ENCODE measurements at places on chromosomes 1 and 21.

- no peak for DNase-seq
Observed at GRCh38 chr1:62022382-62022983, 172.2 kb upstream of the L1TD1 start.

GRCh38 chr1:167661527-167662426 lies 31.7 kb downstream of the RCSD1 start:
- DNase-seq = no peak

DNA sequence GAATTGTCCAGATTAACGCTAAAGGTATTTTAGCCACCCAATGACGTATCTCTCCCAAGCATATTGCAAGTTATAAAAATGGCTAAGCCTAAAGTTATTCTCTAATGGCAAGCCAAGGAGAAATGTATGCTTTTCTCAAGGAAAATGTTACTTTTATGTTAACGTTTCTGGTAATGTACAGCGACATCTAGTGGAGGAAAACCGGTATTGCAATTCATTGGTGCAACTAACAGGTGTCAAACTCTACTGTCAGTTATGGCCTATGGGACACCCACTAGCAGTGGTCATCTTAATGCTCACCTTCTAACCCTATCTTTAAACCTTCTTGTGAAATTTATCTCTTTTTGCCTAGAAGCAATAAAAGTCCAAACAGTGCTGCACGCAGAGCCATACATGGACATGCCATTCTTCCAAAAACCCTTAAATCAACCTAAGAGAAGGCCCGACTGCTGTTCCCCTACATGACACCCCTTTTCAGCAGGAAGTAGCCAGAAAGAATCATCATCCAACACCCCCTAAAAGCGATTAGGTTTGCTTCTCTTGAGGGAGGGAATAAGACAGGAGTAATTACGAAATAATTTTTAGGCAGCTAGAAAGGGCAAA lies 68.7 kb upstream of the LRIF1 start:
- DNase-seq = peak; percentile 11

DNA sequence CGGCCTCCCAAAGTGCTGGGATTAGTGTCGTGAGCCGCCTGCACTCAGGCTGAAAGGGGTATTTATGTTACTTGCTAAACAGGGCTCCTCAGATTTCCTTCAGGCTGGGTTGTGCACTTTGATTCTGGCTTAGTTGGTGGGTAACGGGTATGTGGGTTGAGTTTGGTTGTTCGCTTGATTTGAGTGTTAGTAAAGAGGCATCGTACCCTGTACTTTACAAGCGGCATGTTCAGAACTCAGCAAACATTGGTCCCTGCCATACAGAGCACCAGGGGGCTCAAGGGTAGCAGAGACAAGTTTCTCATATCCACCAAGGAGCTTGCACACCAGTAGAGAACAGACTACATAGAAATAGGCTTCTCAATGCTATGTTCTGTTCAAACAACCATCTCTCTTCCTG lies 147.8 kb downstream of the PGBD5 start:
- DNase-seq = no peak

DNA sequence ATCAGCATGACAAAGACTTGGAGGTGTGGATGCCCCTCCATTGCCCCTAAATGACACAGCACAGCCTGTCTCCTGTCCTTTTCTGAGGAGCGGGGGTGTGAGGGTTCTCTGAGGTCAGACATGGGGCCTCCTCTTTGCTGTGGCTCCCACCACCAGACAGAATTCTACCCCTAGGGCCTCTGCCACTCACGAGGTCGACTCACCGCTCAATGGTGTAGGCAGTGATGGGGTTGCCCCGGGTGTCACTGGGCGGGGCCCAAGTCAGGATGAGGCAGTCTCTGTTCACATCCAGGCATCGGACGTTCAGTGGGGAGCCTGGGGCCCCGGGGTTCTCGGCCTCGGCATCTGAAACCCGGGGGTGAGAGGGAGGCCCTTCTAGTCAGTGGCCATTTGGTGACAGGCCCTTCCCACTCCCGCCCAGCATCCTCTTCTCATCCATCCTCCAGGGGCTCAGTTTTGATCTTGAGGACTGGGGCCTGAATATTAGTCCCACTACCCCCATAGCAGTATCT lies 19.9 kb downstream of the MYOM3 start:
- DNase-seq = no peak

DNA sequence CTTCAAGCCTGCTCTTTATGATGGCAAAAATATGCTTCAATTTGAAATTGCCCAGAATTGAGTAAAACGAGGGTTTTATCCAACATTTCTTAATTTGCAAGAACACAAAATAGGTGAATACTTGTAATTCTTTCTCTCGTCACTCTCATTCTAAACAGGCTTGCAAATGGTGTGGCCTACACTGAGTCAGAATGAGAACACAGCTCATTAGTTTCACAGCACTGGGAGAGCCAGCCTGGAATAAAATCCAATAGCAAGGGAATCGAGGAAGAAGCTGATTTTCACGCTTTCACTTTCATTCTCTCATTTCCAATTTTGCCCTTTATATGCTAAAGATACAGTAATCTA lies 537.5 kb downstream of the LTN1 start:
- DNase-seq = no peak

DNA sequence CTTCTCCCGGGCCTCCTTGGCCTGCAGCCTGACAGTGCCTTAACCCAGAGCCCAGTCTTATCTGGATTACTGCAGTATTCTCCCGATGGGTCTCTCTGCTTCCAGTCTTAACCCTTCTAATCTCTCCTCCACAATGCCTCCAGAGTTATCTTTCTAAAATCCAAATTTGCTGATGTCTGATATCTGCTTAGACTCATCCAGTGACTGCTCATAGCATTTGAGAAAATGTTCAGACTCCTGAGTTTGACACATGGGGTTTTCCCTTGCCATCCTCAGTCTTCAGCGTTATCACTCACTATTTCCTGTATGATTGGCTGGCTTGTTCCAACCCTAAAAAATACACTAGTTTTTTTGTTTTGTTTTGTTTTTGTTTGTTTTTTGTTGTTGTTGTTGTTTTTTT lies 102.0 kb downstream of the FMN2 start:
- no peak for DNase-seq

- DNase-seq = no peak
Observed at GRCh38 chr1:208235356-208235981, 8.7 kb downstream of the PLXNA2 start.

DNA sequence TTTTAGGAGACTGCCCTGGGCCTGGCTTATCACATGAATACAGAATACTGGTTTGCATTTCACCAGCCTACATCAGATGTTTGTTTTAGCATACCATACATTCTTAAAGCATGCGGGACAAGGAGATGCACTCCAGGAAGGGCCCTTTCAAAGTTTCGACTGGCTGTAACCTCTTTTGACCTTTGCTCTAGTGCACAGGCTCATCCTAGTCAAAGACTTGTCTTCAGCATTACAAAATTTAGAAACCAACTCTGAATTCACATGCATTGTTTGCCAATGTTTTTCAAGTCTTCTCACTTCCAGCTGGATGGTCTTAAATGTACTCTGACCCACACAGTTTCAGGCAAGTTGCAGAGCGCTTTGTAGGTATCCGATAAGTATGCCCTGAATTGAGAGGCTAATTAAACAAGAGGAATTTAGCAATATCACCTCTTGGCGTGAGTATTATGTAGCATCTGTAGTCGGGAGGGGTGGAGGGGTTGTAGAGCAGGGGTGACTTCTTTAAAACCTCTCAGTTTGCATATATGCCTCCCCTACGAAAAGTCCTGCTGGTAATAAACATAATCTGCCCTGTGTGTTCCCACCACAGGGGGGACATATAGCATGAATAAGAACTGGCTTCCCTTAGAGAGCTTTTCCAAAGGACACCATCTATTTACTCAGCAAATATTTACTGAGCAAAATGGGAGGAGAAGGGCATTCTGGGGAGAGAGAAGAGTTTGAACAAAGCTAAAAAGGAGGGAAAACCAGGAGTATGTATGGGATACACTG lies 24.4 kb upstream of the AHCYL1 start:
- no peak for DNase-seq

DNA sequence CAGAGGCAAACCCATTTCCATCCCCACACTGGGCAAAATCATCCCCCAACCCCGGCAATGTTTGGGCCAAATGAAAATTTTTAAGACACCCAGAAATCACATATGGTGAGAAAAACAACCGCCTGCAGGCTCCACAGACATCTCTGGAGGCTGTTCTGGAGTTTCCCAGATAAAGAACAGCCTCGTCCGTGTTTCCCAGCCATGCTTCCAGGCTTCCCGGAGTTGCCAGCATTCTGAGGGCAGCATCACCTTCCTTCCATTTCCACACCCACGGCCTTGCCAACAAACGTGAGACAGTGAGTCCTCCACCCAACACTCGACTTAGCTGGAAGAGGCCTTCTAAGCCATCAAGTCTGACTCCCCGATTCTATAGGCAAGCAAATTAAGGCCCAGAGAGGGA lies 36.9 kb downstream of the KCNN3 start:
- DNase-seq = no peak

DNA sequence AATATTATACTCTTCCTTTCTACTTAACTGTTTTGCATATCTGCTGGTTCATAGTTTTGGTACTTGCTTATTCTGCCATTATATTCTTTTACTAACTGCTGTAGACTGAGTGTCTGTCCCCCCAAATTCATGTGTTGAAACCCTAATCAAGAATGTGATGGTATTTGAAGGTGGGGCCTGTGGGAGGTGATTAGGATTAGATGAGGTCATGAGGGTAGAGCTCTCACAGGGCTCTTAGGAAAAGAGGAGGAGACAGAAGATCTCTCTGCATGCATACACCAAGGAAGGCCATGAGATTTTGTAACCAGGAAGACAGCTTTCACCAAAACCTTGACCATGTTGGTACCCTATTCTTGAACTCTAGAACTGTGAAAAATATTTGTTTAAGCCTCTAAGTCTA lies 354.1 kb upstream of the B3GALT2 start:
- no peak for DNase-seq

DNA sequence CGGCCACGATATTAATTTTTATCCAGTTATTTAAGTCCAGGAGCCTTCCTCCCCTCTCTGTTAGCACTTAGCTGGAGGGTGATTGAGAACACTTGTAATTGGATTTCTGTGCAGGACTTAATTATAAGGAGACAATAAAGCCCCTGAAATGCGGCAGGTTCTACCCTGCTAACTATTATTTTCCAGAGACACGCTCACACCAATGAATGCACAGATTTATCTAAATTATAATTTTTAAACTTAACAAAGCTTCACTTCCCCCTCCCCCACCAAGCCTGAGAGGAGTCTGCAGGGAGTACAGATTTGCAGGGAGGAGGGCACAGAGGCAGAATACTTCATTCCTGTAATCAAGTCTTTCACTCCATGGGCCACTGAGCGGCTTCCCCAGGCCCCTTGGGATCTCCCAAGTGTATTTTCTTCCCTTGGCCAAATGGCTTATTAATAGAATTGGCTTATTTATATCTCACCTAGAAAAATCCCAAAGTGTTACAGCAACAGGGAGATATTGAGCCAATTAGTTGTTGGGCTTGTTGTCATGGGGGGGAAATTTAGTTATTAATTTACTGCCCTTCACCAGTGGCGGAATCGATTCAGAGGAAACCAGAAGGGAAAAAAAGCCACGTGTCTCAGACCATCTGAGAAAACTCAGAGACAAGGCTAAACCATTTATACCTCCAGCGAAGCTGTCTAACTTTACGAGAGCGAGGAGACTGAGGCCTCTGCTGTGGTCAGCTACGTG lies 99.0 kb upstream of the CD34 start:
- DNase-seq = no peak

GRCh38 chr1:113904293-113904673 lies 316 bp downstream of the AP4B1 start:
- DNase-seq = no peak

GRCh38 chr1:239458144-239458500 lies 71.8 kb downstream of the CHRM3 start:
- no peak for DNase-seq

GRCh38 chr1:235504122-235504493 lies at the start of gene B3GALNT2:
TSS of gene B3GALNT2 (minus strand) at chr1:235504452. CDS start at chr1:235504252, 200 bp downstream.
- DNase-seq = no peak

DNA sequence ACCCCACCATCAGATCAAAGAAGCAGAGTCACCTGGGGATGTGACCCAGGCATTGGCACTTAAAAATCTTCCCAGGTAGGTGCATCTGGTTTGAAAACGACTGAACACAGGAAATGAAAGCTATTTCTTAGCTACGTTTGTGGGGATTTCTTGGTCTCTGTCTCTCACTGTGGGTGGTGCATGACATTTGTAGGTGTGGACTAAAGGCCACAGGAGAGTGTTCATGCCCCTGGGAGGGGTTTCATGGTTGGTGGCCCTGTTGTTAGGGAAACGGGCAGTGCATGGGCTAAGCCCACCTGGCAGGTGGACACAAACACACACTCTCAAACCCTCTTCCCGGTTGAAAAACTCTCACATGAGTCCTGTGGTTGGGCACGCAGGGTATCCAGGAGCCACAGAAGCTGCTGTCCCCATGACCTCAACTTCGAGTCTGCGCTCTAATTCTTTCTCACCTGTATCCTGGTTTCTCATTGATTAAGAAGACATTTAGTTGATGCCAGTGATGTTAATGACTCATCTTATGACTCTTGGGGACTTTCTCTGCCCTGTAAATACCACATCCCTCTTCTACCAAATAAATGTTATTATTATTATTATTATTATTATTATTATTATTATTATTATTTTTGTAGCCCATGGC lies 119.4 kb downstream of the MRPS6 start:
- DNase-seq = no peak

DNA sequence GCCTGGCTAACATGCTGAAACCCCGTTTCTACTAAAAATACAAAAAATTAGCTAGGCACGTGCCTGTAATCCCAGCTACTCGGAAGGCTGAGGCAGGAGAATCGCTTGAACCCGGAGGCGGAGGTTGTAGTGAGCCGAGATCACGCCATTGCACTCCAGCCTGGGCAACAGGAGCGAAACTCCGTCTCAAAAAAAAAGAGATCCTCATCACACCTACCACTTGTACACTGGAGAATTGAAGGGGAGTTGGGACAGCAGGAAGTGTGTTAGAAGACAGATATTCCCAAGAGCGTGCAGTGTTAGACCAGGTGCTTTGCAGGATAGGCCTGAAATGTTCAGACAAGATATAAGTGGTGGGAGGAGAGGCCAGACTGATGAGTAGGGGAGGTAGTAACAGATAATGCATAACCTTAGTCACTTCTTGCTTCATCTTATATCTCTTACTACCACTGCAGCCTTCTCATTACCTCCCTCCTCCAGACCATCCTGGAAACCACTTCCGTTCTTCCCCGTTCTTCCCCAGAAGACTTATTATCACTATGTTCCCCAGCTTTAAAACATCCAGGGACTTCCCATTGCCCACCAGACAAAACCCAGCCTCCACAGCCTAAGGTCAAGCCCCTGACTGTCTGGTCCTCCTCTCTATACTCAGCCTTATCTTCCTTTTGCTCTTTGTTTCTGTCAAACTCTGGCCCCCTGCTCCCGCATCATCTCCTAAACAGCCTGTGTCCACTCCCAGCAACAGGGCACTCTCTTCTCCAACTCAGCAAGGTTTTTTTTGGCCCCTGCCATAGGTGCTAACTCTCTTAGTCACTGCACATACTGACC lies 21.3 kb downstream of the FAM20B start:
- DNase-seq = no peak

- DNase-seq = no peak
Observed at GRCh38 chr1:60017508-60018205, 55.9 kb downstream of the C1orf87 start.

- no peak for DNase-seq
Observed at GRCh38 chr21:41133874-41134522, 34.0 kb upstream of the BACE2 start.

Data from activated CD4-positive, alpha-beta T cell treated with anti-CD3 and anti-CD28 coated beads, Interleukin-2, amount 50 U/mL, for 1 hour (primary cell).